H9 (cell line): ENCODE measurements at places on chromosomes 12 and 14.

GRCh38 chr14:62776300-62776699 is 269.0 kb downstream of the KCNH5 start:
- H3K27me3 ChIP-seq, result no peaks in the 10 kb centered on the region
- no peak overlapping the region for H3K27ac ChIP-seq
- no peak overlapping the region for H3K4me3 ChIP-seq
- no peak for DNase-seq
- no peaks in the 10 kb centered on the region for H3K4me1 ChIP-seq

DNA sequence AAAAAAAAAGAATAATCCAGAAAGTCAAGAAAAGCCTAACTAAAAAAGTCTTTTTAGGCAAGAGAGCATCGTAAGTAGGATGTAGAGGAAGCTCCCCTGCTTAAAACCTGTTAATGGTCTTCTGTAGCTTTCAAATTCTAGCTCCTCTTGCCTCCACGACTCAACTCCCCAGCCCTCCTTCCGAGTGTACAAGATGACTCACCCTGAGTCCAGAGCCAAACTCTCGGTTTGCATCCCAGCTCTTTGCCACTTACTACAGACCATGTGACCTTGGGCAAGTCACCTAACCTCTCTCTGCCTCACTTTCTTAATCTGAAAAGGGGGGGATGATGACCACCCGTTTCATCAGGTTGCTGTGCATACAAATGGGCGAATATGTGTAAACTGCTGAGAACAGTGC is 460.4 kb downstream of the DPF3 start:
- no peak overlapping the region for H3K4me3 ChIP-seq
- no peak for DNase-seq
- H3K27me3 ChIP-seq, result no peaks in the 10 kb centered on the region
- H3K36me3 ChIP-seq, result no peaks in the 10 kb centered on the region; the same call in 2 of the 3 replicates
- no peaks in the 10 kb centered on the region for H3K4me1 ChIP-seq

DNA sequence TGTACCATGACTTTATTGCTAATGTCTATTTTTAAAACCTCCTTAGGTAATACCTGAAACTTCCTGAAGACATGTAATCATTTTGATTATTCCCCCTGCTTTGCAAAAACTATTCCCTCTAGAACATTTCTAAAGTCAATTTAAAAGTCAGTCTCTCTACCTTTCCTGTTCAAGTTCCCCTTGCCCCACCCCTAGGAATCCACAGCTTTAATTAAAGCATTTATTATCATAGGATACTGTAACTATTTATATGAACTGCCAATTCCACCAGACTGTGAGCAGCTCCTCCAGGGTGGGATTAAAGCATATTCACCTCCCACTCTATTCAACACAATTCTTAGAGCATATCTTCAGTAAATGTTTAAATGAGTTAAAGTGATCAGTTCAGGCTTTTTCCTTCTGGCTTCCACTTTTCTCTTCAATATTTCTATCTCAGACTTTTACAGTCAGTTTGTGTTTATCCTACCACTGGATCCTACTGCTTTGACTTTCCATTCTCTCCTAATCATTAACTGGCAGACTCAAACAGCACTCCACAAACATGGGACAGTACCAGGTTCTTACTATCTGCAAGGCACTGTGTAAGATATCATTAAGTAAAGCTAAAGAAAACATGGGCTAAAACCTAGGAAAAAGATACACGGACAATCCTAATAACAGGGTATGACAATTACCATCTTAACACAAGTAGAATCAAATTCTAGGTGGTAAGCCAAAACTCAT is 39.1 kb downstream of the PTPN21 start:
- no peak overlapping the region for H3K27ac ChIP-seq
- no peak for DNase-seq
- H3K36me3 ChIP-seq, result peaks cover 14% of the 10 kb centered on the region
- H3K27me3 ChIP-seq, result no peaks in the 10 kb centered on the region

- H3K36me3 ChIP-seq, result no peaks in the 10 kb centered on the region
- DNase-seq, result no peak
- peaks cover 8% of the 10 kb centered on the region for H3K27me3 ChIP-seq
- H3K4me1 ChIP-seq, result no peaks in the 10 kb centered on the region
- no peak overlapping the region for H3K27ac ChIP-seq
- no peak overlapping the region for H3K4me3 ChIP-seq
These were observed 9.6 kb downstream of the PLXNC1 start for GRCh38 chr12:94157981-94158411.

DNA sequence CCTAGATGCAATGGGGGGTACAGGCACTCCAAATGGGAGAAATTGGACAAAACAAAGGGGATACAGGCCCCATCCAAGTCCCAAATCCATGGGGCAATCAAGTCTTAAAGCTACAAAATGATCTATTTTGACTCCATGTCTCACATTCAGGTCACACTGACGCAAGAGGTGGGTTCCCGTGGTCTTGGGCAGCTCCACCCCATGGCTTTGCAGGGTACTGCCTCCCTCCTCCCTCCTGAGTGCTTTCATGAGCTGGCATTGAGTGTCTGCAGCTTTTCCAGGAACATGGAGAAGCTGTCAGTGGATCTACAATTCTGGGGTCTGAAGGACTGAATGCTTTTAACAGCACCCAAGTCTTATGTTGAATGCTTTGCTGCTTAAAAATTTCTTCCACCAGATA is 274.5 kb upstream of the LRIG3 start:
- H3K36me3 ChIP-seq, result 0 out of 2 replicates have a peak, but pooled peaks cover 9% of the 10 kb centered on the region
- no peaks in the 10 kb centered on the region for H3K27me3 ChIP-seq
- H3K27ac ChIP-seq, result no peak overlapping the region
- no peak overlapping the region for H3K4me3 ChIP-seq
- H3K4me1 ChIP-seq, result no peaks in the 10 kb centered on the region
- peak; percentile 72 for DNase-seq

GRCh38 chr14:43243168-43243567 is 1263.9 kb downstream of the FSCB start:
- DNase-seq, result no peak
- H3K4me3 ChIP-seq, result no peak overlapping the region
- H3K27ac ChIP-seq, result no peak overlapping the region
- H3K27me3 ChIP-seq, result no peaks in the 10 kb centered on the region
- H3K36me3 ChIP-seq, result peaks cover 6% of the 10 kb centered on the region

DNA sequence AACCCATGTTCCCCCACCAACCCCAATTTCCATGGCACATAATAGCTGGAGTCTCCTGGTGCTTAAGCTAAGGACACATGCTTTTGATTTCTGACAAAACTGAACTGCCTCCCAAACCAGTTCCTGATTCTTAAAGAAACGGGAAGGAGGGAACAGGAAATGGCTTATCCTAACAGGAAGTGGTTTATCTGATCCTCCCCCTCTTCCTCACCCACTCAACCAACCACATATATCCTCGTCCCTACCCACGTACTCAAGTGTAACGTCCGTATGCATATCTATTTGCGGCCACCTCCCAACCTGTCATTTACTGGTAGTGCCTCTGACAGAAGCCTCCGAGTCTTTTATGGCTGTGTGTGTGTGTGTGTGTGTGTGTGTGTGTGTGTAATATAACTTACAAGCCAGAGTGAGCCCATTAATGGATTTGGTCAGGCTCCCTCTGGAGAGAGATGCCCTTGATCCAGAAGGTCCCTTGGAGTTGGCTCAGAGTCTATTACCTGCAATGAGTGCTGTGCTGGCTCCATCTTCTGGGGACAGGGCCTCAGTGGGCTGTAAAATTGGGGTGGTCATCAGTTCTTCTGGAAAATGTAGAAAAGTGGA is 7.7 kb downstream of the DAZAP2 start:
- DNase-seq, result no peak
- H3K27me3 ChIP-seq, result no peaks in the 10 kb centered on the region
- H3K4me3 ChIP-seq, result no peak overlapping the region
- H3K4me1 ChIP-seq, result peaks cover 7% of the 10 kb centered on the region; the same call in 1 of the 2 replicates

GRCh38 chr14:57182760-57183503 is 85.8 kb downstream of the EXOC5 start:
- H3K27ac ChIP-seq, result no peak overlapping the region
- no peak overlapping the region for H3K4me3 ChIP-seq
- peak; percentile 35 for DNase-seq
- no peaks in the 10 kb centered on the region for H3K27me3 ChIP-seq

- no peak overlapping the region for H3K27ac ChIP-seq
- DNase-seq, result peak; percentile 62
- H3K4me3 ChIP-seq, result peak overlapping the region; percentile 99
- 0 out of 2 replicates have a peak, but pooled peaks cover 3% of the 10 kb centered on the region for H3K36me3 ChIP-seq
These were observed 1.9 kb downstream of the TMEM253 start for GRCh38 chr14:21102521-21103410.

DNA sequence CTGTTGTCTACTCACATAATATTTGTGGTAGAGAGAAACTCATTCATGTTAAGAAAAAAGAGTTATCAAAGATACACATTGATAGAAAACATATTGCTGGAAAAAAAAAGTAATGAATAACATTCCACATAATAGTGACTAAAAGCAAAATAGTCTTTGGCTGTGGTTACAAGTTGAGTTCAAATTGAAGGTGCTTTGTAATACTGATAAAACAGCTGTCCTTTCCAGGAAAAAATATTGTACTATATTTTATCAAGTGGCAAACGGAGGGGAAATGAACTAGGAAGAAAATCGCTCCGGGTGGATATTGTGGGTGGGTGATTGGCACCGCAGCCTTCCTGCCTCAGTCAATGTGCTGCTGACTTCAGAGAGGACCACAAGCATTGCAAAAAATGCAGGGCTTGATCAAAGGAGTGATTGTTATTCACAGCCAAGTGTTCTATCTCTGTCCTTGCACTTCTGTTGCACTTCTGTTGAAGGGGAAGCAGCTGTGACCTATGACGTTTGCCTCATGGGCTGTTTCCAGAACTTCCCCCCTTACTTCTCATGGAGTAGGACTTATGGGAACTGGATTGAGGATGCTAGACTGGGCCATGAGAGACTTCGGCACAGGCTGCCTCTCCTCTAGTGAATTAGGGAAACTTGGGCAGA is 114.4 kb downstream of the VRK1 start:
- H3K4me3 ChIP-seq, result no peak overlapping the region
- no peaks in the 10 kb centered on the region for H3K4me1 ChIP-seq
- no peaks in the 10 kb centered on the region for H3K27me3 ChIP-seq
- no peak for DNase-seq
- no peak overlapping the region for H3K27ac ChIP-seq
- H3K36me3 ChIP-seq, result peaks cover 13% of the 10 kb centered on the region

- peaks cover 7% of the 10 kb centered on the region; the same call in 1 of the 2 replicates for H3K4me1 ChIP-seq
- no peak overlapping the region for H3K27ac ChIP-seq
- no peaks in the 10 kb centered on the region for H3K27me3 ChIP-seq
- DNase-seq, result no peak
These were observed 9.6 kb upstream of the SNAPC1 start for GRCh38 chr14:61752626-61753025.

DNA sequence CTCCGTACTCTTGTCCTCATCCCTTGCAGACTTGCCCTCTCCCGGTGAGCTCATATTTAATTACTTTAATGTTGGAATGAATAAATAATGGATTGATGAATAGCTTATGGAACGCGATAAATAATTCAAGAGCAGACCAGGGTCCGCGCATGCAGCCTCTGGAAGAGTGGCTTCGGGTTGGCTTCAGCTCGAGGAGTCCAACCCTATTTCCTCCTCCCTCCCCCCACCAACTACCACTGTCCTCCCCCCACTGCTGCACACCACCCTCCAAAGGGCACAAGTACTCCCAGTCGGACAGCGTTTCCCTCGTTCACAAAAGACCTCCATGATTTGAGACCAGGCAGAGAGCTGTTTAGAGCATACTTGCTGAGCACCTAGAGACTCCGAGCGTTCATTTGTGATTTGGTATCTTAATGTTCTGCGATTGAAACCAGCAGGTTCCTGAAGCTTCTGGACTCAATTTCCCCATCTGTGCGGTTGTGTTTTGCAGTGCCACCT is 647 bp upstream of the SIX1 start:
- H3K4me1 ChIP-seq, result no peaks in the 10 kb centered on the region
- peak; percentile 61 for DNase-seq
- peak overlapping the region; percentile 86 for H3K4me3 ChIP-seq
- no peak overlapping the region for H3K27ac ChIP-seq
- no peaks in the 10 kb centered on the region for H3K36me3 ChIP-seq

DNA sequence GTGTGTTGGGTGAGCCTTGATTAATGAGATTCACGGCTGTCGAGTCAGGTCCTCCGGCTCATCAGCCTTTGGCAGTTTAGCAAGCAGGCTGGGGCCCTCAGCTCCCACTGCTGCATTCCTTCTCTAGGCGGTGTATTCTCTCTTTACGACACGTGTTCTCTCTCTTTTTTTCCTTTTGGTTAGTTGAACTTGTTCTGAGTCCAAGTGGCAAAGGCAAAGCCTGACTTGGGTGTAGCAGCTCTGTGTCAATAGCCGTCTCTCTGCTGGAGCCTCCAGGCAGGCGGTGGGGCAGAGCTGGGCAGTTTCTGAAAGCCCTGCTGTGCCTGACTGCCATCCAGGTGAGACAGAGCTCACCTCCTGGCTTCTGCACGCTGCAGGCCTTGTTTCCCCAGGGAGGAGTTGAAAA is 46.6 kb downstream of the SUSD6 start:
- no peaks in the 10 kb centered on the region for H3K36me3 ChIP-seq
- H3K27me3 ChIP-seq, result no peaks in the 10 kb centered on the region
- H3K27ac ChIP-seq, result no peak overlapping the region

DNA sequence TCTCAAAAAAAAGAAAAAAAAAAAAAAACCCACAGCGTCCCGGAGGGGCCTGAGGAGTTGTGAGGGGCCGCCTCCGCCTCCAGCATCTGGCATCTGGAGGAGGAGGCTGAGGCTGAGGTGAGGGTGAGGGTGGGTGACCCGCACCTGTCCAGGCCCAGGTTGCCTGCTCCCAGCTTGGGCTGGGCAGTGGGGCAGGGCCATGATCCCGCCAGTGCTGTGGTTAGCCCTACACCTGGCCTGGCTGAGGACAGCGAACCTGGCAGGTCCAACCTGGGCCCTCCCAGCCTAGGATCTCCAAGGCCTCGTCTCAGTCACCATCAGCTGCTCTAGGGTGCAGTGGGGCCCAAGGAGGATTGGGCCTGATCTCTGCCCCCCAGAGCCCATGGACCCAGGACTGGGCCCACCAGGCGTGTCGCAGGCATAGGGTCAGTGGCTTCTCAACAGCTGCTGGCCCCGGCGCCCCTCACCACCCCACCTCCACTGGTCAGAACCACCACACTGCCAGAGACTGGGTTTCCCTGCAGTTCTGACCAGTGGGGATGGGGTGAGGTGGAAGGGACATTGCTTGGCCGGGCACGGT is 36.3 kb upstream of the RCOR1 start:
- peak overlapping the region; percentile 31; the same call in 1 of the 2 replicates for H3K4me3 ChIP-seq
- no peak for DNase-seq
- no peaks in the 10 kb centered on the region for H3K4me1 ChIP-seq

DNA sequence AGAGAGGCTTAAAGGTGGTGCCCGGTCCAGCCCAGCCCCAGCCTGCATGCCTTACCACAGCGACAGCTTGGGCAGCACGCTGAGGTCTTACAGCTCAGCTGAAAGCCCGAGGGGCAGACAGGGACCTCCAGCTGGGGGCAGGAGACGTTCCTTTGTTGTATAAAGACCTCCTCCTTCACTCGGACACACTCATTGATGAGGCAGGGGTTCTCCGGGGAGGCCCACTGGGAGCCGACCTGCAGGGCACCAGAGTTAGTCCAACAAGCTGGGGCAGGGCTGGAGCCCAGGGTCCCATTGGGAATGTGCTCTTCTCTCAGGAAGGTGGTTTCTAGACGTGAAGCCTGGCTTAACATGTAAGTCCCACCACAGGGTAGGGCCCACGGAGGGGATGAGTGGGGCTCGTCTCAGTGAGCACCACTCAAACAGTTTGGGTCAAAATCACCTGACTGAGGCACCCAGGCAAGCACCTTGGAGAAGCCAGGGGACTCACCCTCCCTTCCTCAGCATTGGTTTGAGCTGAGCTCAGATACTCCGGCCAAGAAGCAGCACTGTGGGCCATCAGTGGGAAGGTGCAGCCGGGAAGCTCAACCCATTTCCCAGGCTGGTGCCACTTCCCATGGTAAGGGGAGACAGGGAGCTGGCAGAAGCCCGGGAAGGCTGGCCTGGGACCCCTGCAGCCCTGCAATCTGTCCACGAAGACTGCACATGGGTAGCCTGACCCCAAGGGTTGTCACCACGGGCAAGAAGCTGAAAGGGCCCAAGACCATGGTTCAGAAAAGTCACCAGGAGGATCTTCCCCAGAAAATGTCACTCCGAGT is 24.3 kb upstream of the ANO2 start:
- H3K4me3 ChIP-seq, result no peak overlapping the region
- no peaks in the 10 kb centered on the region; the same call in 2 of the 3 replicates for H3K36me3 ChIP-seq
- peaks cover 11% of the 10 kb centered on the region; the same call in 1 of the 2 replicates for H3K4me1 ChIP-seq
